Fibroblast of lung (primary cell): ENCODE measurements at places on chromosomes 6 and 20. TPM values are rescaled to one million over a fixed set of nuclear protein-coding genes. Genes with fewer than 3 reads are reported as not detected.

DNA sequence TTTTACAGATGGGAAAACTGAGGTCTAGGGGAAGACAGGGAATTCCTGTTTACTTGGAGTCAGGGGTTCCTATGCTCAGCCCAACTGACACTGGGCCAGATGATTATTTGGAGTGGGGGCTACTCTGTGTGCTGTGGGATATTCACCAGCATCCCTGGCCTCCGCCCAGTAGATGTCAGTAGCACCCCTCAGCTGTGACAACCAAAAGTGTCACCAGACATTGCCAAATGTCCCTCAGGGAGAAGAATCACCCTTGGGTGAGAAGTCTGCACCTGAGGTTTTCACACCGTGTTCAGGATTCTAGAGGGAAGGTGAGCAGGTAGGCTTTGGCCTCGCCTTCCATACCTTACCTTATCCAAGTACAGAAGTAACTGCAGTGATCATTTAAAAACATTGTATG lies 27.6 kb downstream of the CDH26 start:
- no peaks in the 10 kb centered on the region for H3K36me3 ChIP-seq
- no peak overlapping the region for H3K4me3 ChIP-seq
- H3K27ac ChIP-seq = no peak overlapping the region
- no peaks in the 10 kb centered on the region for H3K4me1 ChIP-seq
- DNase-seq = no peak
- H3K27me3 ChIP-seq = no peaks in the 10 kb centered on the region

The GNAS-AS1 gene
- total RNA-seq = 0.33 and 0.51 TPM in 2 replicates

The PDYN gene
- not detected in 2 replicates for total RNA-seq

DNA sequence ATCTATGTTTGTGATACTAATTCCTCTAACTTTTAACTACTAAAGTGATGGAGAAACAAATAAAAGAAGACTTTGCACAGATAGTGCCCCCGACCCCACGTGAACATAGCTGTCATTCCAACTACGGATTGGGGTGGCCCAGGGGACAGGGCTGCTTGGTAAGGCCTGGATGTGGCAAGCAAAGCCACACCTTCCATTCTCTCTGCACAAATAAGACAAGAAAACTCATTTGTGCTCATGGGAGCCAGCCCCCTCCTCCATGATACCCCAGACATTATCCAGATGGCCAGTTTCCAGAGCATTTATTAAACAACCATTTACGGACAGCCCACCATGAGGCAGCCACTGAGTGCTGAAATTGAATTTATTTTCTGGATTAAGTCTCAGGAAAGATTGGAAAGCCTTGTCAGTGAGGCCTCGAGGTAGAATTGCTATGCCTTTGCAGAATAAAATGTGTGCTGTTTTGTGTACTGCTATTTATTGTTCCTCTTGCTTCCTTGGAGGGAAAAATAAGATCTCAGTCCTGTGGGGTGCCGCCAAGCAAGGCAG lies 151.2 kb downstream of the UNC5CL start:
- no peaks in the 10 kb centered on the region for H3K36me3 ChIP-seq
- H3K4me3 ChIP-seq = no peak overlapping the region
- no peaks in the 10 kb centered on the region for H3K27me3 ChIP-seq
- no peak overlapping the region for H3K27ac ChIP-seq
- DNase-seq = no peak

- H3K4me1 ChIP-seq = no peaks in the 10 kb centered on the region
- H3K27ac ChIP-seq = no peak overlapping the region
- H3K36me3 ChIP-seq = no peaks in the 10 kb centered on the region
These were observed 750.4 kb downstream of the QKI start for GRCh38 chr6:164164876-164165275.
